Right lobe of liver (tissue), 6 donors: ENCODE measurements at places on chromosomes 7 and 10.

DNA sequence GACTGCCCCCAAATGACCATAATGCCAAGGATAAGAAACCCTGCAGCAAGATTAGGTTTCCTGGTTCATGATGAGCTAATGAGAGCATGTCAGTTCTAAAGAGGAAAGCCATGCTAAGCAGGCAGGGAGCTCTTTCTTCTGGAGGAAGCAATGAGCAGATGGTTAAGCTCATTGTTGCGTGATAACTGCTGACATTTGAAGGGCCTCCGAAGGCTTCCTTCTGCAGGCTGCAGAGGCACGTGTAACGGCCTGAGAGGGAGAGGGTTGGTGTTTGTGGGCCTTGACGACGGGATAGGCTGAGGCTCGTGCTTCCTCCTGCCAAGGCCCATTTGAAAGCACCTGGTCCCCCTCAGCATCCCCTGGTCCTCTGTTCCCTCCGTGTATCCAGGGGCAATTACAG lies 63.5 kb upstream of the BTBD16 start:
- no peak for DNase-seq
- H3K27me3 ChIP-seq = no peaks in the 10 kb centered on the region
- H3K36me3 ChIP-seq = peaks cover 2% of the 10 kb centered on the region
- no peak overlapping the region for H3K4me3 ChIP-seq
- no peaks in the 10 kb centered on the region for H3K4me1 ChIP-seq

DNA sequence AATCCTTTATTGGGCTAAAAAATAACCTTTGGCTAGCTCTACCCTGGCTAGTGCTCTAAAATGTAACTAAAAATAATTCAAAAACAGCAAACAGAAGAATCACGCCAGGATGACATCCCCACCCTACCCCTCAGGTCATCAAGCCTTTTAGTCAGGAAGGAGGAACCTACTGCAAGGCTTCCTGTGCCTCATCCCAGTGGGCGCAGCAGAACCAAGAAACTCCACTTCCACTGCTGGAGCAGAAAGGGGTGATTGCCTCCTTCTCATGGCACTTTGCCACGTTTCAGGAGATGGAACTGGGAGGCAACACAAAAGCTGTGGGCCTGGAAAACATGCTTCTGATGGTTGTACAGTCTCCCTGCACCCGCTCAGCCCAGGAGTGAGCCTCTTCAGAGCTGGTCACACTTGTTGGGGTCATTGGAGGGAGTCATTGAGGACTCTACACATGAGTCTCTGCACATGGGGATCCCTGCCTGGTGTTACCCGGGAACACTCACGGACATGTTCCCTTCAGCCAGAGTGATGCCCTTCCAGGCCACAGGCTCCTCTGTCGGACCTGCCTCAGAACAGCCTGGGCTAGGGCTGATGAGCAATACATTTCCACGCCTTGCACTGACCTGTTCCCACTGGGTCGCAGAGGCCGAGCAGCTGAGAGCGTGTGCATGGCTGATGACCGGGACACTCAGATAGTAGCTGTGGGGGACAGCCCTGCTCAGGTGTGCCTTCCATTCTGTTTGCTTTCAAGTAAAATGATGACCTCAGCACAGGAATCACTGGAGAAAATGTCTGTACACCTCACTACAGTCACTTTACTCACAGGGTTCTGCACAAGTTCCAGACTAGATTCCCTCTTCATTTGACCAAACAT lies 355.3 kb downstream of the FGFR2 start:
- H3K27ac ChIP-seq = no peak overlapping the region
- no peaks in the 10 kb centered on the region for H3K36me3 ChIP-seq
- DNase-seq = no peak
- no peak overlapping the region for H3K4me3 ChIP-seq
- no peaks in the 10 kb centered on the region for H3K27me3 ChIP-seq

DNA sequence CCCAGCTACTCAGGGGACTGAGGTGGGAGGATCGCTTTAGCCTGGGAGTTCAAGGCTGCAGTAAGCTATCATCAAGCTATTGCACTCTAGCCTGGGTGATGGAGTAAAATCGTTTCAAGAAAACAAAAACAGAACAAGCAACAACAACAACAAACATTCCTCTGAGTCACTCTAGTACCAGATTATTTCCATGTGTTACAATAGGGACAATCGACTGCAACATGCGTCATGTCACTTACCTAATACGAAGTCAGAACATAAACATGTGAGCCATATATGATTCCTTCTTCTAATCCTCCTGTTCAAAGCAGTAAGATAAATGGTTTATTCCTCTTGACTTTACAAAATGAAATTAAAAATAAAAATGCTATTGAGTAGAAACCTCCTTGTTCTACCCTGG lies 57.3 kb downstream of the ZNF438 start:
- DNase-seq = no peak
- H3K4me1 ChIP-seq = no peaks in the 10 kb centered on the region
- no peaks in the 10 kb centered on the region for H3K27me3 ChIP-seq

- no peaks in the 10 kb centered on the region for H3K36me3 ChIP-seq
- H3K27me3 ChIP-seq = no peaks in the 10 kb centered on the region
- no peak for DNase-seq
- H3K4me1 ChIP-seq = no peaks in the 10 kb centered on the region
- H3K27ac ChIP-seq = no peak overlapping the region
Observed at GRCh38 chr10:125264091-125264490, 103.7 kb upstream of the CTBP2 start.

DNA sequence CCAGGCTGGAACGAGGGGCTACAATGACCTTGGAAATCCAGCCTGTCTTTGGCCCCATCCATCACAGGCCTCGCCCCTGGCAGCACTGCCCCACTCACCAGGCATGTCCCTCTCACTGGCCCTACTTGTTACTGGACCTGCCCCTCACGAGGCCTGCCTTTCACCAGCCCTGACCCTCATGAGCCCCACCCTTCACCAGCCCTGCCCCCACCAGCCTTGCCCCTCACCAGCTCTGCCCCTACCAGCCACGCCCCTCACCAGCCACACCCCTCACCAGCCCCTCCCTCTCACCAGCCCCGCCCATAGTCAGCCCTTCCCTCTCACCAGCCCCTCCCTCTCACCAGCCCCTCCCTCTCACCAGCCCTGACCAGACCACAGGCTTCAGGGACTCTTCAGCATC lies 57.8 kb downstream of the COL26A1 start:
- H3K4me3 ChIP-seq = no peak overlapping the region
- no peaks in the 10 kb centered on the region for H3K27me3 ChIP-seq
- no peaks in the 10 kb centered on the region for H3K4me1 ChIP-seq
- no peak overlapping the region for H3K27ac ChIP-seq

- H3K4me3 ChIP-seq = no peak overlapping the region
- H3K4me1 ChIP-seq = no peaks in the 10 kb centered on the region
- no peak overlapping the region for H3K27ac ChIP-seq
Observed at GRCh38 chr10:27041196-27041595, 59.1 kb downstream of the ANKRD26 start.

GRCh38 chr10:67836488-67836887 lies 1.5 kb downstream of the DNAJC12 start:
- no peaks in the 10 kb centered on the region for H3K27me3 ChIP-seq
- H3K4me3 ChIP-seq = peak overlapping the region; percentile 48
- no peak for DNase-seq
- no peaks in the 10 kb centered on the region for H3K4me1 ChIP-seq
- no peaks in the 10 kb centered on the region for H3K36me3 ChIP-seq
